Stimulated activated CD8-positive, alpha-beta memory T cell treated with anti-CD3 and anti-CD28 coated beads, Interleukin-4, amount 100 ng/mL, for 1 hour (primary cell): ENCODE measurements at places on chromosomes 7 and 10.

DNA sequence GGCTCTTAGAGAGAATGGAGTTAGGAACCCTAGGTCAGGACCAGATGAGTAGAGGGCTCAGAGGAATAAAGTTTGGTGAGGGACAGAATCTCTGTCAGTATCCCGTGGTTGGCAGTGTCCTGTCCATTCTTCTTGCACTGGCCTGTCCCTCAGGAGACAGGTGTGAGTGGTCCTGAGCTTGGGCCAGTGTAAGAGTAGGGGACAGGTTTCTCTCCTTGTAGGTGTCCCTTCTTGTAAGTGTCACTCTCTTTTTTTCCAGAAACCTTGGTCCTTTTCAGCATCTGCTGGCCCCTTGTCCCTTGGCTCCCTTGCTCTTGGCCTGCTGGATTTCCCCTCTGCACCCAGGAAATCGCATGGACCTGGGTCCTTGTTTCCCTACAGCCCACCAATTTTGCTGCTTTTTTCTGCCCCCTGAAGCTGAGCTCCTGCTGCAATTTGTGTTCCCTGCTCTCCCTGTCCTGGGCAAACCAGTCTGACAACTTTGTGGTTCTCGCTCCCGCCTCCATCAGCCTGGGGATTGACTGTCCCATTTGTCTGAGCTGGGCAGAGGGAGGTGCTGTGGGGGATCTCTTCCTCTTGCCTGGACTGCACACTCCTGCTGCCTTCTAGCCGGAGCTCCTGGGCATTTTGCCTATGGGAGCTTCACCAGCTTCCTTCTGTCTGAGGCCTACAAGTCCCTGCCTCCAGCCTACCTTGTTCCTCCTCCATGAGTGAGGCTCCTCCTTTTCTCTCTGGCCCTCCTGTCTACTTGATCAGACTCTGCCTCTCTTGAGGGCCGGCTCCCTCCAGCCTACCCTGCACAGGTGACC is 6.5 kb downstream of the TSPAN14 start:
- no peak for DNase-seq

GRCh38 chr10:111206521-111206920 is 129.7 kb downstream of the ADRA2A start:
- no peak for DNase-seq

- DNase-seq, result no peak
Observed at GRCh38 chr7:27640884-27641574, 21.7 kb downstream of the HIBADH start.

GRCh38 chr10:124614003-124614659 is 130.0 kb downstream of the FAM53B start:
- no peak for DNase-seq

- DNase-seq, result no peak
Observed at GRCh38 chr10:121168545-121169216, 317.5 kb downstream of the WDR11 start.

DNA sequence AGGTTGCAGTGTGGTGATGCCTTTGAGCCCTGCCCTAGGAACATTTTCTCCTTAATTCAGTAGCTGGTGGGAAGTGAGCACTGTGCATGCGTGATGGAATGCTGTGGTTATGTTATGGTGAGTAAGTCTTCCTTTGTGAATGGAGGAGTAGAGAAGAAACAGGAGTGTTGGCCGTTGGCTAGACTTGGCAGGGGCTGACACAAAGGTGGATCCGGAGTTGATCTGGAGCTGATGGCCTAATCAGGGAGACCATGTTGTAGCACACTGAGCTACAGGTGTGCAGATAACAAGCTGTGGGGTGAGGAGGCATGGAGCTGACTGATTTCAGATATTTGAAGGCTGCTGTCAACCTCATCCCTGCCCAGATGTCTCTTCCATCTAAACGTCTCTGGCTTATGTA is 122.3 kb downstream of the CNNM2 start:
- no peak for DNase-seq

DNA sequence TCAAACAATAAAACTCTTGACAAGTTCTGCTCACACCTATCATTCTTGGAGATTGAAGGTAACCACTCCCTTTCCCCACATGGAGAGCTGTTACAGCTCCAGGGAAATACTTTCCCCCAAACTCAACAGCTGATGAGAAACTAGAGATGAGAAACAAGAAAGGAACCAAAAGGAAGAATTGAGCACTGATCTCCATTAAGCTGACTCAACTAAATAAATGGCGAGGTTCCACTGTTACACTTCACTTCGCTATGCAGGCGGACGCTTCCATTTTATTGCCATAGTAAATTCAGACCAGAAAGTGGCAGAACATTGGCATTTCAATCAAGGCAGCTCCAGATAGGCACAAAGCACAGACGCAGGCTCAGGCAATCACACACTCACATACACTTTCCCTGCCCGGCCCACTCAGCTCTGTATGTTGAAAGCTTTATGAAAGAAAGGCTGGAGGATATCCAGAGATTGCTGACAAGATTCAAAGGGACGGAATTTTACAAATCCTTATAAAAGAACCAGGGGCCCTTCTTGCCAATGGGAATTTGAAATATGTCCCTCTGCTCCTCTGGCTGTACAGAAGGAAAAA is 11.5 kb upstream of the YAE1 start:
- DNase-seq, result no peak

DNA sequence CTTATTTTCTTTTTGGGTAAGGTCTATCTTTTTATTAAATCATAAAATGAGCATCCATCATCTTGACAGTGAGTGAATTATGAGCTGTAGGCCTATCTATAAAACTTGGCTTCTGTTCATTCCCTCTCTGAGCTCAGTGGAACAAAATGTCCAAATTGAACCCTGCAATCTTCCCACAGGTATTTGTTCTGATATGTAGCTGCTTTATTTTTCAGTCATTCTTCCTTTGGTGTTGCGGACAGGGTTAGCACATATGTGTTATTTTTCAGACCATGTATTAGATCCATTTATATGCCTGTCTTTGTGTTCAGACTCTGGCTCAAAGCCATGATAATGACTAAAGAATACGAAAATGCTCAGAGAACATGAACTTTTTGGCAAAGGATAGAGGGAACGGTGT is 201.6 kb upstream of the KIAA1217 start:
- no peak for DNase-seq

DNA sequence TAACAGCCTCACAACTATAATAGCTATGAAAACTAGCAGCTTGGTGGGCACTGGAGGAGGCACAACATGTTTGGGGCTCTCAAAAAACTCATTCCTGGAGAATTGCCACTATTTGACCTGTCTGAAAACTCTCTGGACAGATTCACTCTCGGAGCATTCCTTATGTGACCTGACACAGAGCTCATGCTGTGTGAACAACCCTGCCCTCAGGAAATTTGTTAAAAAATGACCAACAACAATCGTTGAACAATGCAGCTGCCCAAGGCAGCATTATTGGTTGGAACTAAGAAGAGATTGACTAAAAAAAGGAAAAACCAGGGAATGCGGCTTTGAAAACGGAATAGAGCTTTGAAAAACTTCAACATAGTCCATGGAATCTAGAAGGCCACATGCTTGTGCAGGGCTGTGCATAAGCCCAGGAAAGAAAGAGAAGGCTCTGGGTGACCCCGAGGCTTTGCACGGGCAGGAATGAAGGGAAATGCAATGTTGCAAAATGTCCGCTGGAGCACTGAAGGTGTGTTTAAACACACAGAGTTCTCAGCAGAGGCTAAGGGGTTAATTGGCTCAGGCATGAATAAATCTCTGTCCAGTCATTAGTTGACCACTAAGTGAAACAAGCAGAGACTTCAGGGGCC is 52.8 kb downstream of the NAMPT start:
- no peak for DNase-seq

DNA sequence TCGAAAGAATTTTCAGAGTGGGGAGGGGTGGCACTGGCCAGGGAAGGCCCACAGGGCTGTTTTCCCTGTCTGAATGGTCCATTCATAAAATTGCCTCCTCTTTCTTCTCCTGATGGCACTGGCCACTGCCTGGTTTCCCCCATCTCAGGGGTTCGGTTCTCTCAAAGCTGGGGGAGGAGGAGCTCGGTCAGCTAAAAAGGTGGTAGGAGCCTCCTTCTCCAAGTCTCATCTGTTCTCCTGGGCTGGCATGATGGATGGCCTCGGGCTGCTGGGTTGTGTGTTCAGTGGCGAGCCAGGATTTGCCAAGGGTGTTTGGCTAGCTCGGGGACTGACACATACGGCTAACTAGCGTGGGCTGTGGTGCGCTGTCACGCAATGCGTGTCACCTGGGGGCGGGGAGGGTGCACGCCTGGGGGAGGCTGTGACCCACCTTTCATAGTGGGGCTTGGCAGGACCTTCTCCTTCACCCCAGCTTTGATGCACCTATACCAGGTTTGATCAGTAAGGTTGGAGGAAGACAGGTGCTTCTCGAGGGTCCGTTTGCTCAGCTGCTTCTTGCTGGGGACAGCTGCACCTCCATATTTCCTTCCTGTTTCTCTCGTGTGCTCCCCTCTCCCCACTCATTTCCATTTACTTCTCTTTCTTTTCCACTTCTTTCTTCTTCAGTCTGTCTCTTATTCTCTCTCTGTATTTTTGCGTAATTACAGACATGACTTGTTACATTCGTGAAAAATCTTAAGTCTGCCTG is 36.3 kb downstream of the RBM20 start:
- no peak for DNase-seq

GRCh38 chr7:133431134-133431724 is 178.4 kb downstream of the EXOC4 start:
- DNase-seq, result no peak

DNA sequence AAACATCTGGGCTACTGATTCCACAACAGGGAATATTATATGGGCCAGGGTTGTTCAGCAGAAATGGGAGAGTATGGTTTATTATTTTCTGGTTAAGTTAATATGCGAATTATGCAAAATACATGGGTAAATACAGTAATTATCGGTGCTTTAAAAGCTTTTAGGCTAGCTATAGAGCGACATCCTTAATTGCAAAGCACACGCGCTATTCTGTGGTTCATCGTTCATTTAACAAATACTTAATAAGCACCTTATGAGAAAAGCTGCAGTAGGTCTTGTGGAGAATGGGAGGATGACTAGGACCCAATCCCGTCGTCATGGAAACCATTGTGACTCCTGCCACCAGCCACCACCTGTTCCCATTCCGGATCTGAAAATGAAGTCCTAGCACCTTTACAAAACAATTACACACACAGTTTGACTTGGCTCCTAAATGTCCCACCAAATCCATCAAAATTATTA is 623 bp upstream of the CEP41 start:
- DNase-seq, result no peak

DNA sequence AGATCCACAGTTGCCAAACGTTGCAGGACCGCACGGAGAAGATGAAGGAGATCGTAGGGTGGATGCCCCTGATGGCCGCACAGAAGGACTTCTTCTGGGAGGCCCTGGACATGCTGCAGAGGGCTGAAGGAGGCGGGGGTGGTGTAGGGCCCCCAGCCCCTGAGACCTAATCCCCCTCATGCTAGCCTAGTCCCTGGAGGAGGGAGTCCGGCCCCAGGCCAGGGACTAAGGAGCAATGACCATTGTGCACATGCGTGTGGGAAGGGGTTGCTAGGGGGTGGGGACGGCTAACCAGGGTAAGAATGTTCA is 1.5 kb upstream of the PCOLCE start:
- no peak for DNase-seq

- DNase-seq, result no peak
Observed at GRCh38 chr10:26824015-26824690, 36.6 kb downstream of the ABI1 start.

GRCh38 chr7:150388306-150388705 is 9.2 kb downstream of the ZNF775 start:
- no peak for DNase-seq

DNA sequence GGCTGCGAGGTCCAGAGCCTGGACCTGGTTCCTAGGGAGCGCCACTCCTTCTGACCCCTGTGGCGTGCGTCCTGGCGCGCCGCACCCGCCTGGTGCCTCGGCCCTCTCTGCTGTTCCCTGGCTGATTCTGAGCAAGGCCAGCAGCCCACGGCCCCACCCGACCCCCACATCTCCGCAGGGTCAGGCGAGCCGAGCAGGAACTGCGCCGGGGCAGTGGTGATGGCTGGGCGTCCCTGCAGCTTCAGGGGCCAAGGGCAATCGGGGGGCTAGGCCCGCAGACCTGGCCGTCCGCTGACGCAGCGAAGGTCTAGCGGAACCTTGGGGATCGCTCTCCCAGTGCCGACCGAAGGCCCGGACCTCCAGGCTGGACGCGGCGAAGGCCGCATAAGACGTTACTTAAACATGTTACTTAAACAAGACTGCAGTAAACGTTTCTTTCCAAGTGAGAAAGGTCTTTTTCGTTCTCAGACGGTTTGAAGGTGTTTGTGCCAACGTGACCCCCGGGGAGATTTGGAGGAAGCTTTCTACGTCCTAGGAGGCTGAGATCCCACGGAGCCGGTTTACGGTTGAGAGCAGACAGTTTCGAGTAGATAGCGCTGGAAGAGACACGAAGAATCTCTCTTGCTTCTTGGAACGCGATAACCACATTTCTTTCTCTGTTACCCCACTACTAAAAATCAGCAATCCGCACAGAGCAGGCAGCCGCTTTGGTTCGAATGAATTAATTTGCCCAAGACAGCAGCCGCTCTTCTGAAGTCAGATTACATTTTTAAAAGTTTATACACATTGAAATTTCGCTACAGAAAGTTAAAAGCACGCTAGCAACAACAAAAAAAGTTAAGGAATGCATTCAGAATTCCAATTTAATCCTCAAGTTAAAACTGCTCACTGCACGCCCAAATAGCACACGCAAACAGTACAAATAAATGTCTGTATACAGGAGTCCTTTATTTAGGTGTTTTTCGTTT is 4.9 kb upstream of the NKX2-3 start:
- DNase-seq, result no peak

DNA sequence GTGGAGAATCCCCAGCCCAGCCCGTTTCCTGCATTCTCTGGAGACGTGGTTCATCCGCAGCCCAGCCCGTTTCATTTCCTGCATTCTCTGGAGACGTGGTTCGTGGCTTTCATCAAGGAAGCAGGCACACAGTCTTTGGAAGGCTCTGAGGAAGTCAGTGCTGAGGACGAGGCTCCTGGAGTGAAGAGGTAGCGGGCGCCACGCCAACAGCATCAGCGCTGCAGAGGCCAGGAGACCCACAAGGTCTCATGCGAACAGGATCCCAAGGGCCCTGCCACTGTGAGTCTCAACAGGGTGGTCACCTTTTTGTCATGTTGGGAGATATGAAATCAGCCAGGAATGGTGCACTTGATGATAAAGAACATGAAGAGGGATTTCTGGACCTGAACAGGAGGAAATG is 12.4 kb upstream of the TCERG1L start:
- DNase-seq, result no peak

DNA sequence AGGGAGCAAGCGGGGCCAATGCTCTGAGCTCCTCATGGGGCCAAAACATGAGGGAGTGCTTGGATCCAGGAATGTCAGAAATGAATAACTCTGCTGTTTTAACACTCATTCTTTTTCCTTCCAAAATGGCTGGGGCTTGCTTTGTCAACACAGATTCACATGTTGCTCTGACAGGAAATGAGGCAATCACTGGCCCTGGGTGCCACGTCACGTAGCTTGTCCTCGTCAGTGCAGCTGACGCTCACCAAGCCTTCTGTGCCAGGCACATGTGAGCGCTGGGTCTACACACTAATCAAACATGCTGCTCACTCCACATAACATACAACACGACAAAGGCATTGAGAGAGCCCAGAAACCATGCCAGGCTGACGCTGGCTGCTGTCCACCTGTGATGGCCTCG is 198.9 kb downstream of the WDR37 start:
- DNase-seq, result no peak
